ENCODE measurements at places on chromosomes 3 and 15. TPM values are rescaled to one million over a fixed set of nuclear protein-coding genes. Genes with fewer than 3 reads are reported as not detected.

SLCO2A1 gene
- total RNA-seq = 131 TPM

GOLGA8Q gene
- total RNA-seq = 1.3 TPM

DNAJA4 gene
- total RNA-seq = 74.6 TPM

EFCC1 gene
- total RNA-seq = 5.2 TPM

CSPG4 gene
- total RNA-seq = 38.1 TPM

DNA sequence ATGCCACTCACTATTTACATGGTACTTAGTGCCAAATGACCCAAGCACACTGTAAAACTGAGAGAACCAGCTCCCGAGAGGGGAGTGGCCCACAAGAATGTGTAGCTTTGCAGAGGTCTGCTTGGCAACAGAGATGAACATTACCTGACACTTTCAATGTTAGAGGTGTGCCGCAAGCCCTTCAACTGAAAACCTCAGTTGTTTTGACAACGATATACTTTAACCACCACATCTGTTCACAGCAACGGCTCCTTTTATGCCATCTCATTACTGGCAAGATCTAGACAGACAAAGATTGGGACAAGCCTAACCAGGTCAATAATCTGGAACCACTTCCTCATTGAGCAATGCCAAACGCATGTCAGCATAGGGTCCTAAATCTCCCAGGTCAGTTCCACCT, 23.7 kb downstream of the NEK10 start:
- no peaks in the 10 kb centered on the region for H3K27me3 ChIP-seq
- no peaks in the 10 kb centered on the region for H3K36me3 ChIP-seq
- H3K4me3 ChIP-seq = no peak overlapping the region
- H3K4me1 ChIP-seq = peaks cover 14% of the 10 kb centered on the region
- H3K27ac ChIP-seq = no peak overlapping the region

DNA sequence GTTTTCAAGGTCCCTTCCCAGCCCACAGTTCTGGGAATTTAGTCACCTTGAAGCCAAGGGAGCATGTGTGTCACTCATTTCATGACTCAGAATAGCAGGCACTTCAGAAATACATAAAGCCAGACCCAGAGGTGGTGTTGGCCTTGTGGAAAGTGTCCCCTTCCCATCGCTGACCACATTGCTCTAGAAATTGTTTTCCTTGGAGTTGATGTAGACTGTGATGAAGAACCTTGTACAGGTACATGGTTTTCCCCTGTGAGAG, 158.8 kb downstream of the SLCO3A1 start:
- no peaks in the 10 kb centered on the region for H3K4me1 ChIP-seq
- no peaks in the 10 kb centered on the region for H3K36me3 ChIP-seq
- H3K27me3 ChIP-seq = no peaks in the 10 kb centered on the region
- DNase-seq = no peak
- no peak overlapping the region for H3K4me3 ChIP-seq

DNA sequence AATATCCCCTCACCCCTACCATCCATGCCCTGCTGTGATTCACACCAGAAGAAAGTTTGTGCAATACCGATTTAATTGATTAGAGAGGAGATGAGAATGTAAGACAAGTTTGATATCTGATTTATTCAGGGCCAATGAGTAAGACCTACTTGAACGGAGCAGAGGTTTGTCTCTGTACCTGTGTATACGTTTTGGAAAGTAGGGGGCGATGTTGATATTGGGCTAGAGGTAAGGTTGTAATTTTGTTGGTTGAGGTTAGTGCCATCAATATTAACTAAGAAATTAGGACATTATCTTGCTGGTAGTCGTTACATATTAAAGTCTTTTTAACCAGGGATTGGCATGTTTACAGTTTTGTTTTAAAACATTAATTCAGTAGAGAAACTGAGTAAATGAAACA, 20.5 kb downstream of the EAF2 start:
- no peaks in the 10 kb centered on the region for H3K36me3 ChIP-seq
- no peak for DNase-seq
- H3K4me1 ChIP-seq = no peaks in the 10 kb centered on the region
- H3K27me3 ChIP-seq = no peaks in the 10 kb centered on the region
- H3K27ac ChIP-seq = no peak overlapping the region

GRCh38 chr15:78195735-78196201, 38.6 kb downstream of the ACSBG1 start:
- H3K4me1 ChIP-seq = no peaks in the 10 kb centered on the region
- no peak overlapping the region for H3K4me3 ChIP-seq
- no peaks in the 10 kb centered on the region for H3K27me3 ChIP-seq
- H3K36me3 ChIP-seq = no peaks in the 10 kb centered on the region
- no peak overlapping the region for H3K27ac ChIP-seq

DNA sequence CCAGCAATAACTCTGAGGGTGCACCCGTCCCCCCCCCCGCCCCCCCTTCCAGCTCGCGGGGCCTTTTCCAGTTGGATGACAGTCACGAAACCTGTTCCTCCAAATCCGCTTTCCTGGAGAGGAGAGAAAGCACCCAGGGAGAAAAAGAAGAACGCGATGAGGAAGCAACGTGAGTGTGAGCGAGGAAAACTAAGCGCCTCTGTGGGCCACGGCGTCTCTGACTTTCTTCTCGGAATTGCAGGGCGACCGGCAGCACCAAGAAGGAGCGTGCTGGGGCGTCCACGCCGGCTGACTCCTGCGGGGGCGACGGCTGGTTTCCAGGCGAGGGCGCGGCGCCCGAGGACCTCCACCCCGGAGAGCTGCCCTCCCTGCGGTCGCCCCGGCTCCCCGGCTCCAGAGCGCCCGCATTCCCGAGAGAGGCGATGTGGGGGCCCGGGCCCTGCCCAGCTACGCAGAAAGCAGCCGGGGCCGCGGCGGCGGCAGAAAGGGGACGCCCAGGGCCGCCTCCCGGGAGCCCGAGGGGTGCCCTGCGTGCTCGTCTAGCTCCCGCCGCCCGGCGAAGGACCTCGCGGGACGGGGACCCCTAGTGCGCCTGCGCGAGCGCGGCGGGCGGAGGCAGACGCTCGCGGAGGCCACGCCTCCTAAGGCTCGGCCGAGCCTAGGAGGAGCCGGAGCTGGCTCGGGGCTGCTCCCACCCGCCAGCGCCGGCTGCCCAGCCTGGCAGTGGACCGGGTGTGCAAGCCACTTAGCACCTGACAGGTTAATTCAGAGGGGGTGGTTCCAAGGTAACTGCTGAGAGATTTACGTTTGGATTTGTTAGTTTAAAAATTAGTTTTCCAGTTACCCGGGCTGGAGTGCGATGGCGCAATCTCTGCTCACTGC, 15.3 kb upstream of the ADIPOQ start:
- H3K27ac ChIP-seq = no peak overlapping the region
- H3K4me3 ChIP-seq = peak overlapping the region; percentile 52
- peaks cover 84% of the 10 kb centered on the region for H3K27me3 ChIP-seq
- no peaks in the 10 kb centered on the region for H3K36me3 ChIP-seq

DNA sequence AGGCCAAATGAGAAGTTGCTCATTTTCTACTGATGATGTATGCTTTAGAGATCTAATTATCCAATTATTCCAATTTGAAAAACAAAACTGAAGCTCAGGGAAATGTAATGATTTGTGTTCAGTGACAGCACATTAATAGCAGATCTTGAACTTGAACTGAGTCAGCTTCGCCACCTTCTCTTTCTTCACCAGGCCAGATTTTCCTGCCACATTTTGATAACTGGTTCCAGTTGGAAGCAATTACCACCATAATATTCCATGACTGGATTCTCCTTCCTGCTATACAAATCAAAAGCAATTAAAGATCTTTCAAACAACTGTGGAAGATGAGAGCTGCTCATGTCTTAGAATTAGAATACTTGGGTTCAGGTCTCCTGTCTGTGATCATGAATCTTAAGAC, 334.1 kb downstream of the RBMS3 start:
- no peaks in the 10 kb centered on the region for H3K4me1 ChIP-seq
- DNase-seq = no peak
- no peaks in the 10 kb centered on the region for H3K27me3 ChIP-seq
- no peak overlapping the region for H3K4me3 ChIP-seq
- H3K36me3 ChIP-seq = no peaks in the 10 kb centered on the region
- H3K27ac ChIP-seq = no peak overlapping the region

DNA sequence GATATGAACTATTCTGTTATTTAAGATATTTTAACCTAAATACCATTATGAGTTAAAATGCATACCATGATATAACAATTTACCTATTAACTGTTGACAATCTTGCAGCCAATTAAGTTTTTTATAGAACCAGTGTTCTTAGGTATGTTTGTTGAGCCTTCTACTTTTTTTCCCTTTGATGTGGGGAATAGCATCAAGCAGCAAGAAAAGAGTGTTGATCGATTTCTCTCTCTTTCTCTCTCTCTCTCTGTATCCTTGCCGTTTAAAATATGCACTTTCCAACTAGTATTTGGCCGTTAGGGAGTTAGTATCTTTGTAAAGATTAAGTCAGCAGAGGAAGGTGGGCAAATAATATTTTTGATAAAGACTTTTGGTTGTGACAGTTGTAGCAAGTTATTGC, 5.9 kb downstream of the CHD2 start:
- peak overlapping the region; percentile 93 for H3K27ac ChIP-seq
- H3K4me1 ChIP-seq = peaks cover 64% of the 10 kb centered on the region
- no peak for DNase-seq
- no peak overlapping the region for H3K4me3 ChIP-seq
- no peaks in the 10 kb centered on the region for H3K36me3 ChIP-seq
- H3K27me3 ChIP-seq = no peaks in the 10 kb centered on the region

DNA sequence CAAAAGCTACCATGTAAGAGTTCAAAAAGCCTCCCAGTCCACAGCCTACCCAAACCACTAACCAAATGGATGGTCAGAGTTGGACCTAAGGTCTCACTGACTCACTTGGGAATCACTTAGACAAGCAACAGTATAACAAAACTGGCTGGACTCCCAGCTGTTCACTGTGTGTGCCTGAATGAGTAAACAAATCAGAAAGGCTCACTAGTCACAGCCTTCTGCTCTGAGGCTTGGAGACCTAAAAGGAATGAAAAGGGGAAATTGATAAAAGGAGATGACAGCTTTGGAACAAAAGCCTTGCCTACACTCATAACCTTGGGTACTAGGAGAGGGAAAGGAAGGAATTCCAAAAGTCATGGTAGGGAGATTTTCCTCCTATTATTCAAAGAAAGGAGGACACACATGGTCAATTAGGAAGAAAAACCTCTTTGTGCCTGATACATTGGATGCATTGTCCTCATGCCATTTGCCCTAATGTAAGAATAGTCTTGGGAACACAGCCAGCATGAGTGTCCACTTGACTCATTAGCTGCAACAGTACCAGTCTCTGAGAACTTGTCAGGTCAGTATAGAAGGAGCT, 92.3 kb downstream of the FRMD5 start:
- peaks cover 8% of the 10 kb centered on the region for H3K4me1 ChIP-seq
- no peaks in the 10 kb centered on the region for H3K27me3 ChIP-seq
- DNase-seq = no peak
- H3K27ac ChIP-seq = no peak overlapping the region

GRCh38 chr3:179398574-179399231, 51.2 kb downstream of the MFN1 start:
- peaks cover 28% of the 10 kb centered on the region for H3K36me3 ChIP-seq
- H3K27ac ChIP-seq = no peak overlapping the region
- no peak for DNase-seq
- H3K27me3 ChIP-seq = no peaks in the 10 kb centered on the region
- H3K4me1 ChIP-seq = no peaks in the 10 kb centered on the region
- H3K4me3 ChIP-seq = no peak overlapping the region

- H3K36me3 ChIP-seq = no peaks in the 10 kb centered on the region
- no peak overlapping the region for H3K4me3 ChIP-seq
- no peak overlapping the region for H3K27ac ChIP-seq
- H3K4me1 ChIP-seq = no peaks in the 10 kb centered on the region
- DNase-seq = no peak
Measured at GRCh38 chr3:187567021-187567420, 103.2 kb downstream of the SST start.

- no peaks in the 10 kb centered on the region for H3K36me3 ChIP-seq
- H3K4me1 ChIP-seq = peaks cover 10% of the 10 kb centered on the region
- no peak overlapping the region for H3K27ac ChIP-seq
- DNase-seq = no peak
- H3K27me3 ChIP-seq = no peaks in the 10 kb centered on the region
- no peak overlapping the region for H3K4me3 ChIP-seq
Measured at GRCh38 chr3:150348500-150348899, 59.6 kb upstream of the TSC22D2 start.

GRCh38 chr3:55524565-55525244, 37.6 kb upstream of the WNT5A start:
- no peak for DNase-seq
- no peaks in the 10 kb centered on the region for H3K4me1 ChIP-seq
- H3K36me3 ChIP-seq = no peaks in the 10 kb centered on the region
- no peaks in the 10 kb centered on the region for H3K27me3 ChIP-seq
- H3K27ac ChIP-seq = no peak overlapping the region

All from lung (tissue), 17 donors.